GM18507 (cell line): ENCODE measurements at places on chromosomes 6 and 20.

GRCh38 chr6:116108836-116109235, 8.2 kb downstream of the NT5DC1 start:
- DNase-seq = no peak

DNA sequence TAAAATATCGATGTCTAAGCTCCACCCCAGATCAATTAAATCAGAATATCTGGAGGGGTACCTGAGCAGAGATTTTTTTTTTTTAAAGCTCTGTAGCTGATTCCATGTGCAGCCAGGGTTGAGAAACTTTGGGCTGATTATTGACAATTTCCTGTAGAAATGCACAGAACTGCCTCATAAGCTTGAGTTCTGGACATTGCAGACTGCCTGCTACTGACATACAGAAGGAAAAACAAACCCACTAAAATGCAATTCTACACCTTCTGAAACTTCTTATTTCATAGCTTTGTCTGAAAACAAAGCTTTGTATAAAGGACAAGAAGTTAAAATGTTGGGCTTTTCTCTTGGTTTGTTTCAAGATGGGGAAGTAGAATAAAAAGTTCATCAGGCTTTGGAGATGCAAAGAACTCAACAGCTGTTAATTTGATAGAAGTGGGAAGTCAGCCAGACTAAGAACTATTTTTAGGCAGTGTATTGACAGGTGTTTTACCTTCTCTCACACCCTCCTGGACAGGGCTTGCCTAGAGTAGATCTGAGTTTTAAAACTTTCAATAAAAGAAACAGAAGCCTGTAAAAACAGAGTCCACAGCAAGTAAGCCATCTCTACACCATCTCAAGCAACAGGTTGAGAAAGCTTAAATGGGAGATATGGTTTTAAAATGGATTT, 147.7 kb downstream of the KCNQ5 start:
- DNase-seq = no peak

- no peak for DNase-seq
Observed at GRCh38 chr6:16227605-16228004, 10.8 kb upstream of the GMPR start.

GRCh38 chr20:48586730-48587129, 241.1 kb downstream of the PREX1 start:
- no peak for DNase-seq

GRCh38 chr6:26054781-26055718, 32.2 kb upstream of the HFE start:
- no peak for DNase-seq

- DNase-seq = no peak
Observed at GRCh38 chr6:103280417-103280816, 1579.3 kb downstream of the HACE1 start.

- DNase-seq = no peak
Observed at GRCh38 chr6:150336299-150336698, 32.5 kb upstream of the IYD start.

- no peak for DNase-seq
Observed at GRCh38 chr6:157813750-157814455, 9.1 kb upstream of the SNX9 start.

GRCh38 chr6:85236636-85237035, 213.2 kb upstream of the NT5E start:
- no peak for DNase-seq

- no peak for DNase-seq
Observed at GRCh38 chr6:11272491-11273192, 40.2 kb upstream of the NEDD9 start.

DNA sequence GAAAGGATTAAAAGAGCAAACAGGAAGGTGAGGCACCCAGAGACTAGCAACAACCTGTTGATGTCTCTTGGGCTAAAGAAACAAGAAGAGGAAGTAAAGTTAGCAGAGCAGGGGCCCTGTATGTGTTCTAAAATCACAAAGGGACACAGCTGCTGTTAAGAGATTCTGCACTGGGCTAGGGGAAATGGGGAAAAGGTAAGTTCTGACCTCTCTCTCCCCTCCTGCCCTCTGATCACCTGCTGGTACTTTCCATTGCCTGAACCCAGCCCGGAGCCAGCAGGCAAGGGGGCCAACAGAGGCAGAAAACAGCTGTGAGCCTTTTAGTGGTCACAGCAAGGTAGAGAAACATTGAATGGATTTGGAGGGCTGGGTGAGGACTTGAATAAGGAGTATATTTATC, 13.5 kb upstream of the CNR1 start:
- no peak for DNase-seq

- DNase-seq = no peak
Observed at GRCh38 chr6:12947967-12948366, 231.4 kb downstream of the PHACTR1 start.

DNA sequence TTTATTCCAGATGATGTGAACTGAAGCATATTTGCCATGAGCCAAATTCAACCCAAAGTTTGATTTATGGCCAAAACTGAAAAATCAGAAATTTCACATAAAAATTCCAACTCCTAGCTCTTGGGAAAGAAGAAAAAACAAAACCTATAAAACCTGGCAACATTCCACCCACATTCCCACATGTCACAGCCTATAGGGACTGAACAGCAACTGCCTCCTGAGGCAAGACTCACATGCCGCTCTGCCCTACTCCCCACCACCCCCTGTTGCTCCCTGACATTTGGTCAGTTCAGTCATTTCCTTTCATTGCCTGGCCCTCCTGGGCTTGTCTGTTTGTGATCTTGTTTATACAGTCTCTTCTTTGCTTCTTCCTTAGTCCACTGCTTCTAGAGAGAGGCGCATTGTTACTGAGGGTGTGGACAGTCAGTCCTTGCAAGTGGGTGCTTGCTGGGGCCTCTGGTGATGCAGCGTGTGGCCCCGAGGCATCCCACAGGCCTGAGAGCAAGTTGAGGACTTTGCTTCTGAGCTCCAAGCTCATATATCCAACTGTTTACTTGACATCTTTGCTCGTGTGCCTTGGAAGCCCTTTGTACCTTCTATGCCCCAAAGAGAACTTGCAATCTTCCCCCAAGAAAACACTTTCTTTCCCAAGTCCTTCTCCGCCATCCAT, 31.4 kb downstream of the NFATC2 start:
- DNase-seq = no peak

DNA sequence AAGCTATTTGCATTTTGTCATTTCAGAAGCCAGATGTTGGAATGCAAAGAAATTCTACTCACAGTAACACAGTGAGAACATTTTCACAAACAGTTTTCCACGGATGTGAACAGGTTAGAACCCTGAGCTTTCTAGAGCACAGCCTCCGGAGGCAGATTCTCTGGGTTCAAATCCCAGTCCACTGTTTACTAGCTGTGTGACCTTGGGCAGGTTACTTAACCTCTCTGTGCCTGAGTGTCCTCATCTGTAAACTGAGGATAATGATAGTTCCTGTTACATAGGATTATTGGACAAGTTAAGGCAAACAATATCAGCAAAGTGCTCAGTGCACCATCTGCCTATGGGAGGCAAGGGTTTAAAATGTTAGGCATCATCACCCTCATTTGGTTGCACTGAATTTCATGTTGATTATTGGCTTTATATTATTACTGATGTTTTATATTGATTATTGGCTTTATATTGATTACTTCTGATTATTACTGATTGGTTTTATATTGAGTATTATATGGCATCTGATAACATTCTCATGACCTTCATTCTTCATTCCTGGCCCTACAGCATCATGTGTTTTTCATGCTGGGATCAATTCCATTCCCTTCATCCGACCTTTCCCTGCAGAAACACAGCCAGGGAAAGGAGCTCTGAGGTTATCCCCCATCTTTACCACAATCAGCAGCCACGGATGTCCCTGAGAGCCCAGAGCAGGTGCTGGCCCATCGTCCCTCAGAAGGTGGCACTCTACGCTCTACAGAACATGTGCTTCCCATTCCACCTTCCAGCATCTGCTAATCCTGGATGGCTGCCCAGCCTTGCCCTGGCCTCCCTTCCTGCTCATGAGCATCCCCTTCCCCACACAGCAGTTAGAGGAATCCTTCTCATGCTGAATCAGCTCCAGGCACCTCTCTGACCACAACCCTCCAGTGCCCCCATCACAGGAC, 283.1 kb downstream of the PREX1 start:
- no peak for DNase-seq

DNA sequence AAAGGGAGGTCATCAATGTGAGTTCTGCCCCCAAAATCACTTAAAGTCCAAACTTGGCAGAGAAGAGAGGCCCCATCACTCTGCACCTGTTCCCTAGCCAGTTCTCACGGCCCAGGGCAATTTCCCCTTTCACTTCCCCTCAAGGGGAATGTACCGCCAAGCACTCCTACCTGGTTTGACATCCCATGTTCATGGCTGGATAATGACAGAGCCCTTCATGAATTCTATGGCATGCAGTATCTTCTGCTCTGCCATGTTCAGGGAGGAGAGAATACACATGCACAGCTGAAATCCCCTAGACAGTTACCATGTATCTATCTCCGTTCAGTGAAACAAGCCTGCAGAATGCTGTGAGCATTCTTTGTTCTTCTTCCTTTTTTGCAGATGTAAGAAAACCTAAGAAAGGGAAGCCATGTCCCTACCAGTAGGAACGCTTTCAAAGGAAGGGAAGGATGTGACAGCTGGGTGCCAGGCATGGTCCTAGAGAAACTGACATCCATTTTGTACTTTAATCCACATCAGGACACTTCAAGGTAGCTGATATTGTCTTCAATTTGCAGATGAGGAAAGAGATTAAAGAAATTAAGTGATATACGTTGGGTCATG, 79.8 kb upstream of the ARID1B start:
- DNase-seq = no peak

DNA sequence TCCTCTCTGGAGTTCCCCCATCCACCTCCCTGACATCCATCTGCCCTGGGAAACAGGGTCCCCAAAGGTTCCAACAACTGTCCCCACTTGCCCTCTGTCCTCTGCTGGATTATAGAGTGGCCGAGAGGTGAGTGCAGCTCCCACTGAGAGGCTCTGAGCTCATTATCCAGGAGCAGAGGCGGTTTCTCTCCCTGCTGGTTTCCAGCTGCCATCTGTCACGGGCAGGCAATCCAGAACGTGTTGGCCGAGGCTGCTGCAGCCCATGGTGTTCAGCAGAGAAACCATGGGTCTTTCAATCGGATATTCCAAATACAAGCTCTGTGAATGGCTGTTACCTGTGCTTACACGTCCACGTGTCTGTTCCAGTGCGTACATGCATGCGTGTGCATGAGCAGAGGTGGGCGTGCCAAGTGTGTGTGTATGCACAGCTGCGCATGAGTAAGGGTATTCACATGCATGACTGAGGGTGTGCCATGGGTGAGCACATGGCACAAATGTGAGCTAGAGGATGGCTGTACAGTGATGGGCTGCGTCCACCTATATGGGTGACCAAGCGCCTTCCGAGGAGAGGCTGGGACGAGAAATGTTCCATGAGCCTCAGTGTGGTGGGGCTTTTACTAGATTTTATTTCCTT, 183.7 kb upstream of the PMEPA1 start:
- no peak for DNase-seq

DNA sequence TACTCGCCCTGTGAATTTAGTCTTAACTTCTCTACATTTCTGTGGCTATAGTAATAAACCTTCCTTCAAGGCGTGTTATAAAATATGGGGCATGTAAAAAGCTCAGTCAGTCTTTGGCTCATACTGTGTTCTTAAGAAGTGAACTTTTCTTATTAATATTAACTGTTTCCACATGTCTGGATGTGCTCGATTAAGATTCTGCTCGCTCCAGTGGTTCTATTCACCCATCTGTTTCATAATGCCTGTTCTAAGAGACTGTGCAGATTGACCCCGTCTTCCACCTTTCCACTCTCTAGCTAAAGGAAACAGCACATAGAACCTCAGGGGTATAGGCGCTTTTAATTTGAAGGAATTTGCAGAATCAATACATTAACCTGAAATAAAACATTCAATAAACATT, 99.9 kb downstream of the L3MBTL3 start:
- no peak for DNase-seq

DNA sequence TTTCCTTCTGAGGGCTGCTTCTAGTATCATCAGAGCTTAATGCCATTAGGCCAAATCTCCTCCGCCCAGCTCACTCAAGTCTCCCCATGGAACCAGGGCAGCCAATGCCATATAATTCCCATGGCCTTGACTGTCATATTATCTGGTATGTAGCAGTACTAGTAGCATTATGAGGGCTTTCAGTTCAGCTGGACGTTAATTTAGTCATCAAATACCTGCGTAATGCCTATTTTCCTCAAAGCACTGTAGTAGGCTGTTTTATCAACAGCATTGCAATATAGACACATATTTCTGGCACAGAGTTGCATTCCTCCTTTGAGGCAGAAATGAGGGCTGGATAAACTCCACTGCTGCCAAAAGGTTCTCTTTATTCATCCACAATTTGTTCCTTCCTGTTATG, 1.7 kb downstream of the KCTD20 start:
- DNase-seq = no peak

DNA sequence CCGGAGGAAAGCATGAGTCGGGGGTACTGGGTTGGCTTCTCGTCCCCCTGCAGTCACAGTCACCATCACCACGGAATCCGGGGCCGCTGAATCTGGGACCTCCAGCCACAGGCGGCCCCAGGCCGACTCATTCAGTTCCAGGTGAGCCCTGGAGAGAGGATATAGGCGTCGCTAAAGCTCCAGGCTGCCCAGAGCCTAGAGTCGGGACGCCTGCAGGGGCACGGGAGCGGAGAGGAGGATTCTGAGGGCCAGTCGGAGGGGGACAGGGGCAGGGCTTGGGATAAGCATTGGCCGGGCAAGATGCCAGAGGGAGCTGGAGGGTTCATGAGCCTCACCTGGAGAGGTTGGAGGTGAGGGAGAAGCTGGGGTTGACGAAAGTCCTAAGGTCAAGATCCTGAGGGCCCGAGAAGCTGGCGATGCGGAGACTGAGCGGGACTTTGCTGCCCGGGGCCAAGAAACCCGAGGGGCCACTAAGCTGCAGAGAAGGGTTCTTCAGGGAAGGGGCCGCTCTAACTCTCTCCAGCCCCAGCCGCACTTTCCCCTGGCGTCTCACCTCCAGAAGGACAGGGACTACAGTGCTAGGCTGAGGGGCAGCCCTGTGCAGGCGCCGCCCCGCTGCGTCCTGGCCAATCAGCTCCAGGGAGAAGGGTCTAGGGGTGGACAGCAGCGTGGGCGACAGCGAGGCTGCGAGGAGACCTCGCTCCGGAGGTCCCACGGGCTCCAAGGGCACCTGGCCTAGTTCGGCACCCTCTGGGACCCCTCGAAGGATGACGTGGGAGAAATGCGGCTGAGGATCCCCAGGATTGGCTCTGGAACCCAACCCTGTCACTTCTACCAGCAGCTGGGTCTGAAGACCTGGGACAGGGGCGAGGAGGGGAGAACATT, 3.7 kb downstream of the SAPCD1 start:
- no peak for DNase-seq

GRCh38 chr20:59667981-59668515, 63.7 kb downstream of the PHACTR3 start:
- DNase-seq = no peak
